NCI-H774 (cell line): ENCODE measurements at places on chromosomes 12 and 14.
A peak's percentile ranks its signal among the peaks of the same experiment; 100 is the strongest.

- no peak for DNase-seq
These were observed 245.6 kb upstream of the SOX5 start for GRCh38 chr12:24195063-24195462.

- DNase-seq = no peak
These were observed 338.4 kb downstream of the FUT8 start for GRCh38 chr14:65750906-65751305.

- no peak for DNase-seq
These were observed 85.6 kb upstream of the DIO3 start for GRCh38 chr14:101475456-101476257.

- DNase-seq = no peak
These were observed 299.2 kb downstream of the RPS29 start for GRCh38 chr14:49287004-49287403.

- DNase-seq = no peak
These were observed 87.6 kb upstream of the NOVA1 start for GRCh38 chr14:26685401-26685800.

DNA sequence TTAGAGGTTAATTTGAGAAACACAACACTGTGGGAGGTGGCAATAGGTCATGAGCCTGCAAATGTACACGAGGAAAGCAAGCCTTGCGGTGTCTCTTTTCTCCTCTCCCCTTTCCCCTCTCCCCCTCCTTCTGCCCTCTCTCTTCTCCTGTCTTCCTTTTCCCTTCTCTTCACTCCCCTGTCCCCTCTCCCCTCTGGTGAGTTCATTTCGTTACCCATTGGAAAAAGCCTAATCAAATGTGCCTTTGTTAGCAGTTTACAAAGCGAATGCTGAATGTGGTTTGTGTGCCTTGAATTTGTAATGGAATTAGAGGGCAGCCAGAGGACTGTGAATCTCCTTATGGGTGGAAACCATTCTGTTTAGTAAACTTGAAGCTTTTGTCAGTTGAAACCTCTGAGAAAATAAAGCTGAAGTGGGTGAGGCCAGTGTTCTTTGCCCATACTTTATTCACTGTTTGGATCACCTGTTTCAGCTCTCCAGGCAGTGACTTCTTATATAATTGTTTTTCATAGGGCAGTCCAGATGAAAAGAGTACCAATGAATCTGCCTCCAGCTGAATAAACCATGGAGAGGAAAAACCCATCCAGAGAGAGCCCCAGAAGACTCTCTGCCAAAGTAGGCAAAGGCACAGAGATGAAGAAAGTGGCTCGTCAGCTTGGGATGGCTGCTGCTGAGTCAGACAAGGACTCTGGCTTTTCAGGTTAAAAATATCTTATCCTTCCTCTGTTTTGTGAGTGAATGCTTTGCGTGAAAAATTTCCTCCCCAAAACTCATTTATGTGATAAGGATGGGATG lies 7.3 kb downstream of the CIPC start:
- DNase-seq = no peak

DNA sequence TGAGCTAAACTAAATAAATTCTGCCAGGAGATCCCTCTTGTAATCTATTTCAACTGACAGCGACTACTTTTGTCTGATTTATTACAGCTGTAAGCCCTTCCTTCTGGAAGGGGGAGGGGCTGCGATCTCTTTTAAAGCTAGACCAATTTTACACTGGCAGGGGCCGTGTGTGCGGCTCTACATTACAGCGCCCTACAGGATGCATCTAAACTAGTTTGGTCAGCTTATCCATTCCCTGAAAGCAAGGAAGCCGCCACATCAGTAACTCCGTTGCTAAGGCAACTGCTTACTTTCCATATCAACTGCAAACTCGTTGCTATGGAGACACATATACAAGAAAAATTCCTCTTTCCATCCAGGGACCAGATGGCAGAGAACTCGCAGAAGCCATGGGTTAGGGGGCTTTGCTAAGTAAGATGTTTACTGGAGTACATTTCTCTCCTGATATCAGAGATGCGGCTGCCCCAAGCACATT lies 17.4 kb downstream of the FOXN3 start:
- DNase-seq = no peak

DNA sequence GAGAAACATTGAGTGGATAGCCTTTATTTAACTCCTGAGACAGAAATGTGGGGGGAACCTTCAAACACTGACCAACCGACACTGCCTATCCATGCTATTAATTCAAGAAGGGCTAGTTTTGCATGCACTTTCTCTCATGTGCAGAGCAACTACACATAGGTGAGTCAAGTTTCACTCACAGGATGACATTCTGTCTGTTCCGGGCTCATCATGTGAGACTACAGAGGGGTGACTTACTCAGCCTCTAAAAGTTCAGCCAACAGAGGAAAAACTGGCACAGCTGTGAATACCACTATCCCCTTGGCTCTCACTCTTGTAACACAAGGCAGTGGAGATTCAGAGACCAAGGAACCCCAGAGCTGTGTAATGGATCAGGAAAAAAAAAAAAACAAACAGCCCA lies 13.3 kb downstream of the BEST3 start:
- no peak for DNase-seq

- no peak for DNase-seq
These were observed 19.1 kb upstream of the RAD52 start for GRCh38 chr12:968545-968944.

DNA sequence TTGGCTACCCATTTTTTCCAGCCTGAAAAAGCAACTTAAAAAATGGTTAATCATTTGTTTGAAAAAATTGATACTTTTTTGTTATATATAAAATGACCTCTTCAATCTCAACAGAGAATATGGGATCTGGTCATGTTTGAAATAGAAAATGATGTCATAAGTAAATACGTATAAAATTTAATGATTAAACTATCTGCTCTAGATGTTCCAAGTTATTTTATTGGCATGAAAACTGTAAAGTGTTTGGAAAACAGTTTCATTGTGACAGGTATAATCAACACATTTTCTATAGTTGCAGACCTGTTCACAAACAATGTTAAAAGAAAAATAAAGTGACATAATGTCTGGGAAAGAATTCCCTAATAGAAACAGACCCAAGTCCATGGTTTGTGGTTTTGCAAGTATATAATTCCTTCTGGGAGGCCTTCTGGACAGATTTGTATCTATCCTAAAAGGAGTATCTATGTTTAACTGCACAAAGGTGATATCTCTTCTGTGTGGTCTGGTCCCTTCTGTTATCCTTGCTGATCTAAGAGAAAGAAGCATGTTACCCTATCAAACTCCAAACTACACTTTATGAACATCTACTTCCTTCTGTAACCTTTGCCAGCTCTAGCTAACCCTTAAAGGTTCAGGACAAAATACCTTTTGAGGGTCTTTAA lies 39.5 kb upstream of the LRIG3 start:
- DNase-seq = no peak

GRCh38 chr12:11840366-11840765 lies 190.9 kb downstream of the ETV6 start:
- no peak for DNase-seq

DNA sequence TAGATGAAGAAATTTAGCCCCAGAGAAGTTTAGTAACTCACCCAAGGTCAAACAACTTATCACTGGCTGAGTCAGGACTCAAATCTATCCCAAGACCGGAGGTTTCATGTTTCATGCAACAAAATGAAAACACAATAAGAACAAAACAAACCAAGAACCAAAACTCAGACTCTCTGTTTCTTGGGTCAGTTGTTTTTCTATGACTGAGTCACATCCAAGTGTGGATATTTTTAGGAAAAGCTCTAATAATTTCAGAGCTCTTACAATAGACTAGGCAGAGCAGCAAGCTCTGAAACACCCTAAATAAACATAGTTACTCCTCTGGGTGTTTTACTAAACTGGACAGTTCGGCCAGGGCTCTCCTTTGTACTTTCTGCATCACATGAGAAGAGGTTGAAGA lies 87.6 kb upstream of the PRB2 start:
- DNase-seq = no peak

- DNase-seq = no peak
These were observed 132.3 kb downstream of the SNAPC1 start for GRCh38 chr14:61894452-61895077.

DNA sequence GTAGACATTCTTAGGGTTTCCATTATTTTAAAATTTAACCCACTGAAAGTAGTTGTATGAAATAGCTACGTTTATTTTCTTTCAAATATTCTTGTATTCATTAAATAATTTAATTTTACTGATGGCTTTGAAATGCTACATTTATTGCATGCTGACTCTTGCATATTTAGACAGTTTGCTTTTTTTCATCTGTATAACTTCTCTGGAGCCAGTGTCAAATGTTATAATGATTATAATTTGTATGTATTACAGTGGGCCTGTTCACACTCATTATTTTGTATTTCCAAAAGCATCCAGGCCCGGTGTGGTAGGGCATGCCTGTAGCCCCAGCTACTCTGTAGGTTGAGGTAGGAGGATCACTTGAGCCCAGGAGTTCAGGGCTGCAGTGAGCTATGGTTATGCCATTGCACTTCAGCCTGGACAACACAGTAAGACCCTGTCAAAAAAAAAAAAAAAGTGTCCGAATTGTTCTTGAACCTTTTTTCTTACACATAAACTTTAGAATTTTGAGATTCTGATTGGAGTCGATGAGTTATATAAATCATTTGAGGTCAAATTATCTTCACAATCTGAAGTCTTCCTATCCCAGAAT lies 905 bp downstream of the ZNF84 start:
- DNase-seq = no peak

DNA sequence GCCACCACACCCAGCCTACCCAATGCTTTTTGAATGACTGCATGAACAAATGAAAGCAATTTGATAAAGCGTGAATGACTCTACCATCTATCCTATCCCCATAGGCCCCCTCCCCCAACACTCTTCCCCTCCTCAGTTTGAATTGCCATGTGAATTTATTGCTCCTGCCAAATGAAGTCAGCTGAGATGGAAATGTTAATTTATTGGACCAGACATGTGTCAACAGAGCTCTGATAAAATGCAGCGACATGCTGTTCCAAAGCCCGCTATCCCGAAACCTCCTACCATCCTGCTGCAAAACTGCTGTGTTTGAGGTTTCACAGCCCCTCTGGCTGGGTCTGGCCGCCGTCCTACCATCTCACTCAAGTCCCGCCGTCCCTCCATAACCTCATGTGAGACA lies 360.5 kb downstream of the CACNA1C start:
- no peak for DNase-seq

GRCh38 chr12:109718390-109718789 lies 4.8 kb downstream of the FAM222A start:
- no peak for DNase-seq

GRCh38 chr12:26428420-26428819 lies 233.0 kb downstream of the SSPN start:
- no peak for DNase-seq

DNA sequence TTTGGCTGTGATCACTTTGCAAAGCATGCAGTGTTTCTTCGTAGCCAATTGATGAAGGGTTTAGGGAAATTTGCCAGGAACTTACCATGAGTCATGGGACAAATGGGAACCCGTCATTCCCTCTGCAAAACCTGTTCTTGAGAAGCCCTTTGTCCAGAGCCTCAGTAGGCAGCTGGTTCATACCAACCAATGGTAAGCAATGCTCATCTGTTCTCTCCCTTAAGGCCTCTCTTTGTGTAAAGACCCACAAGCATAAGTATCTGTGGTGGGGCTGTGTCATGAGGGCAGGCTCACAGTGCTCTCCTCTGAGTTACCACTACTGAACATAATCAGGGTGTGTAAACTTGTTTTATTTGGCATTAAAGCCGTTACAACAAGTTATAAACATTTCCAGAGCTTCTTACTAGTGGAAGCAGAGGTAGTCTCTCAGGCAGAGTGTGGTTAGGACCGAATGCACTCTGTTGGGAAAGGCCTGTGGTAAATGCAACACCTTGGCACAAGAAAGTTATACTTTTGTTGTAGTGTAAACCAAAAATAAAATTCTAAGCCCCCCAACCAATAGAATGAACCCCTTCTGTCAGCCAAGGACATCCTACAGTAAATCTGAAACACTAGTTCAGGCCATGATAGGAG lies 119.8 kb downstream of the SINHCAF start:
- peak; percentile 73 for DNase-seq

DNA sequence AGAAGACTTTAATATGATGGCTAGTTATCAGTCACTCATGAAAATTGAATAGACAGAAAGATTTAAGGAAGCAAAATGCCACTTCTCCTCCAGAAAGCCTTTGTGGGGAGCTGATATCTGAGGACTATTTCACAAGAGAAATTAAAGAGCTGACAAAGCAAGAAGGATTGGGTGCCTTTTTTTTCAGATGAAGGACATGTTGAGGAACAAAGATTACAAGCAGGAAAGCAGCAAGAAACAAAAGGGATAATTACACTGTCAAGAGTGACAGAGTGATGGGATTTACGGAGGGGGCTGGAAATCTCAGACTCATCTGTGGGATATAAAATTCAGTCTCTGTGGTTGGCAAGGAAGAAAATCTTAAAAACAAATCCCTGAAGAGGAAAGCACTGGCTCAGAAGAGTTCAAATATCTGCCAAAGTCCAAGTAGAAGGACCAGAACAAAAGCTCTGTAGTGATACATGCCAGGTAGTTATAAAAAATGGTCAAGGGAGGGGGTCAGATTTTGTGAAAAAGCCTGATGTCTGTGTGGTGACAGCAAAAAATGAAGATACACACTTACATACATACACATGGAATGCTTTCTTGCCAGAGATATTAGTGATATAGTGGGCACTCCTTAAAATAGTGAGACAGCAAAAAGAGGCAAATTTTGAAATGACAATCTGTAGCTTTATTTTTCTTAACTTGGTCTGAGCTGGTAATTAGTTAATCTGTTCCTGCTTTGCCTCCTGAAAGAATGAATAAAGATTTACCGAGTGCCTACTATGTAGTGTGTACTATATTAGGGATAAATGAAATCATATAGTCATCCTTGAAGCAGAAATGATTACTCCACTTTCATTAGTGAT lies 62.9 kb downstream of the EPS8 start:
- no peak for DNase-seq

- DNase-seq = no peak
These were observed 63.4 kb downstream of the AACS start for GRCh38 chr12:125128439-125129178.

DNA sequence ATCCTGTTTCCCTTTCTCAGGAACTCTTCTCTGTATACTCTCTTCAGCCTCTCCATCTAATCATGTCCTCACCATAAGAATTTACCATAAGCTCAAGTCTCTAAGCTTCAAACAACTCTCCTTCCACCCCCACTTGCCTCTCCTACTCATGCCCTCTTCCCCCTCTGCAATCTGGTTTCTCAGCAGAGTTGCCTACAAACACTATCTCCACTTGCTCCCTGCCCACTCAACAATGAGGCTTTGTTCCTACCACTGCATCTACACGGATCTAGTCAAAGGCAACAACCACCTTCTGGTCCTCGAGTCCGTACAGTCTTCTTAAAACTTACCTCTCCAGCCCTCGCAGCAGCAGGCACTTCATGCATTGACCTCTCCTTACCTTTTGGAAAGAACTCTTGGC lies 17.2 kb upstream of the FBLN5 start:
- no peak for DNase-seq
